GM23338 (cell line): ENCODE measurements at places on chromosomes 6 and 20. TPM values are rescaled to one million over a fixed set of nuclear protein-coding genes. Genes with fewer than 3 reads are reported as not detected.
A peak's percentile ranks its signal among the peaks of the same experiment; 100 is the strongest.

CLVS2 gene
- total RNA-seq, result 0.27 and 0.66 TPM in 2 replicates

PSORS1C2 gene
- not detected in 2 replicates for total RNA-seq

ADGRG6 gene
- total RNA-seq, result 4.9 and 7.7 TPM in 2 replicates

TRIM31 gene
- not detected in 2 replicates for total RNA-seq

- no peak for DNase-seq
Measured at GRCh38 chr20:63021356-63022321, 14.9 kb upstream of the BHLHE23 start.

- DNase-seq, result no peak
Measured at GRCh38 chr6:2594868-2595267, 155.9 kb downstream of the MYLK4 start.

DNA sequence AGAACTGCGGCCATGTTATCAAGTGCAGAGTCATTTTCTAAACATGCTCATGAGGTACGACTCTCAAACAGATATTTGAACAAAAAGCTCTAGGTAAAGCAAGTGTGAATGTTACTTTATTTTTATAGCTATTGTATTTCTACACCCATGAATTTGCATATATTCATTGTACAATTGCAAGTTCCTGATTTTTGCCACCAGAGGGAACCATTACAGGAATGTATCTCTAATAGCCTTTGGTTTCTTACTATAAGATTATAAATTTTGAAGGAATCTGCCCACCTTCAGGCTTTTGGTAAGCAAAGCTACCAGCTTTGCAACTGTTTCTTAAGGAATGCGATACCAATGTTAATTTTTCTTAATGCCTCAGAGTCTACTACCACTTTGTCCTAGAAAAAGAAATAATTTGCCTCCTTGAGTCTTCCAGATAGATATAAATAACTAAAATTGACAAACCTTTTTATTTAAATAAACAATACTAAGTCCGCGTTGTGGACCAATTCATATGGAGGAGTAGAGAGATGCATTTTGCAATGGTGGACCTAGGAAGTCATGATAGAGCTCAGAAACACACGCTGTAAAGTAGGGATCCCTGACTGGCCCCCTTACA, 125.4 kb upstream of the SAMD5 start:
- DNase-seq, result peak; percentile 63

- no peak for DNase-seq
Measured at GRCh38 chr6:113377362-113377942, 479.7 kb upstream of the MARCKS start.

- peak; percentile 72 for DNase-seq
Measured at GRCh38 chr20:63934271-63935068, 21.7 kb downstream of the UCKL1 start.
